ENCODE measurements at places on chromosomes 4 and X.

GRCh38 chr4:13903901-13904300 lies 276.4 kb upstream of the BOD1L1 start:
- DNase-seq = no peak

DNA sequence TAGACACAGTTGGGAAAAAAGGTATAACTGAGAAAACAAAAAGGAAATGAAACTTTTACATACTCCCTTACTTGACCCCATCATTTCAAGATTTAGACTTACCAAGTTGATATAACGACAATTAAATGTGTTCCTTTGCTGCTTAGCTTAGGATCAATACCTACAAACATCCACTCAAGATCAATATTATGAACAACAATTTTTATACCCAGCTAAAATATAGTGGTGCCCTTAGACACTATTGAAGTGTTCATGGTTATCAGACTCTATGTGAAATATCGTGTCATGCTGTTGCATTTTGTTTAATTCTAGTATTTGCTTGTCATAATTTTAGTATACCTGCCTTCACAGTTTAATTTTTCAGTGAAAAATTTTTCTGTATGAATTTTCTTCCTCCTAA lies 4.2 kb downstream of the ARSH start:
- no peak for DNase-seq

GRCh38 chr4:1479454-1479853 lies 73.2 kb upstream of the NKX1-1 start:
- DNase-seq = no peak

- no peak for DNase-seq
Observed at GRCh38 chrX:149711545-149712236, at the start of gene MAGEA11. MAGEA11 (plus strand) TSS chrX:149712060; CDS start chrX:149713160, 1,100 bp downstream.

DNA sequence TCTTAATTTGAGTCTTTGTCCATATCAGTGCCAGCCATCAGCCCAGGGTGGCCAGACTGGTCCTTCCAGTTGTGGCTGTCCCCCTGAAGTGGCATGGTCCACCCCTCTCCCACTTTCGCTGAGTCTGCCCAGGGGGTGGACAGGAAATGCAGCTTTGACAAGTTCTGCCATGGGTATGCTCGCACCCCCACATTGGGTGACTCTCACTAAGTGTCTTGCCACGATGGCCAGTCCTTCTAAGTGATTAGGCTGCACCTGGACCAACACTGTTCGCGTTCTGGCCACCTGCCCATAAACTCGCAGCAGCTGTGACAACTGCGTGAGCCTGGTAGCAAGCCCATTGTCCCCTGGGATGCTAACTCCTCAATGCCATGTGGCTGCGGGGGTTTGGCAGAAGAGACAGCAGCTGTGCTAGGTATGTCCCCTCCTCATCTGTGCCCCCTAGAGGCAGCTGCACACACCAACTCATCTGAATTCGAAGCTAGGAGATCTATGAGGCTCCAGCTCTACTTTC lies 10.0 kb upstream of the LNX1 start:
- DNase-seq = peak; percentile 82

DNA sequence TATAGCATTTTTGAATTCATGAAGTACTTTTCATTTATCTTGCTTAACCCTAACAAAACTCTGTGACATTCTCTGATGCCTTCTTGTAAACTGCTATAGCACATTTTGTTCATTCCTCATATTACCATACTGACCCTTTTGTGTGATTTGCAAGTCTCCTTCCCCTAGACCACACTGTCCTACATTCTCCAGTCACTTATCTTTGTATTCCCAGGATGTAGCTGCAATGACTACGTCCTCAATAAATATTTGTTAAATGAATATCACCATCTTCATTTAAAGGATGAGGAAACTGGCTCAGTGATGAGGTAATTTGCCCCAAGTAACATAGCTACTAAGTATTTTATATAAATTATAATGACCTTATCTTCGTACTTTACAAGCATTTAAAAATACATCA lies 11.9 kb downstream of the HUWE1 start:
- DNase-seq = no peak

- DNase-seq = no peak
Observed at GRCh38 chrX:149157976-149158375, 347.1 kb downstream of the IDS start.

DNA sequence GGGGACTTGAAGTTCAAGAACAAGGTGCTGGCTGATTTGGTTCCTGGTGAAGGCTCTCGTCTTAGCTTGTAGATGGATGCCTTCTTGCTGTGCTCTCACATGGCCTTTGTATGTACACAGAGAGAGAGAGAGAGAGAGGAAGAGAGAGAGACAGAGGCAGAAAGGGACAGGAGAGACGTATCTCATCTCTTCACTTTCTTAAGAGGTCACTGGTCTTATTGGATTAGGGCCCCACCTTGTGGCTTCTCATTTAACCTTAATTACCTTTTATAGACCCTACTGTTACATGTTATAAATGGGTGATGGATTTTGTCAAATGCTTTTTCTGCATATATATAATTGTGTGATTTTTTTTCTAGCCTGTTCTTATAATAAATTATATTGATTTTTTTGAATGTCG lies 1444.2 kb downstream of the ADGRL3 start:
- DNase-seq = peak; percentile 65

DNA sequence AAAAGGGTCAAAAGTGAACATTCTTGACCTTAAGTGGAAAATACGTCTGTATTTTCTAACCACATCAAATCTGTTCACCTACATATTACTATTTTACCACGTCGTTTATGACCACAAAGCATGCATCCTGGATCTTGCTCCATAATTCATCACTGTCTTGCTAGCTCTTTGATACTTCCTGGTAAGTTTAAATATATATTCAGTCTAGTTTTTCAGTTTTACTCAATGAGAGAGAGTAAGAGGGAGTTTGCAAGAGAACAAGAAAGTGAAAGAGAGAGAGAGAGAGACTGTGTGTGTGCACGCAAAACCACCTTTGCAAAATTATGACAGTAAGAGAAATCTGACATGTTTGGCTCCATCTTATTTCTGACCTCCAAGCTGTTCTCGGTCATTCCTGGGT lies 173.7 kb upstream of the GALNTL6 start:
- DNase-seq = no peak

- DNase-seq = no peak
Observed at GRCh38 chrX:53930515-53931380, 113.5 kb downstream of the PHF8 start.

DNA sequence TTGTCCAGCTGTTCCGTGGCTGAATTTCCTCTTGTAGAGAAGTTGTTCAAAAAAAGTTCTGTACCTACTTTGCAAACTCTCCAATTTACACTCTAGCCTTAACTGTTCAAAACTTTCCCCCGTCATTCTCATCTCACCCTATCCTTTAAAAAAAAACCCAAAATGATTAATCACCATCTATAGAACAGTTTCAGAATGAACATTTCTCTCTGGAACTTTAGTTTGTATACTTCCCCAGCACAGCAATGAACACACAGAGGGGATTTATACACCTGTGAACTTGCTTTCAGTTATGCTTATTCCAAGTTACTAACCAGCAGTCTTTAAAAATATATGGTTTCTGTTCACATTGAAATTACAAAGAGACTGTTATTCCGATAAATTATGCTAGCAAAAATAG lies 1.2 kb downstream of the GEMIN8 start:
- no peak for DNase-seq

DNA sequence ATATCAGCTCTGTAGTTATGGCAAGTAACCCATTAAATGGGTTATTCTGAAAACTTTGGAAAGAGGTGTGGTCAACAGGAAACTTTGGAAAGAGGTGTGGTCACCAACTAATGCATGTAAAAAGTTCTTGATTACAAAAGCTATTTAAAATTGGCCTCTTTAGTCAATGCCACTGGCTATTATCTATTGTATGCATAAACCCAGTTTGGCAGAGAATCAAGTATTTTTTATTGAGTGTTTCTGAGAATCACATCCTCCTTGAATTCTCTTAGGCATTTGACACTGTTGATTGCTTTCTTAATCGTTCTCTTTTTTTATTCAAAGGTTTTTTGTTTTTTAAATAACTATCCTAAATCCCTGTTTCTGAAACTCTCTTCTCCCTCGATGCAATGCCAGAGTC lies 7.5 kb downstream of the P2RY4 start:
- no peak for DNase-seq

- peak; percentile 35 for DNase-seq
Observed at GRCh38 chr4:23614284-23614892, 275.5 kb downstream of the PPARGC1A start.

DNA sequence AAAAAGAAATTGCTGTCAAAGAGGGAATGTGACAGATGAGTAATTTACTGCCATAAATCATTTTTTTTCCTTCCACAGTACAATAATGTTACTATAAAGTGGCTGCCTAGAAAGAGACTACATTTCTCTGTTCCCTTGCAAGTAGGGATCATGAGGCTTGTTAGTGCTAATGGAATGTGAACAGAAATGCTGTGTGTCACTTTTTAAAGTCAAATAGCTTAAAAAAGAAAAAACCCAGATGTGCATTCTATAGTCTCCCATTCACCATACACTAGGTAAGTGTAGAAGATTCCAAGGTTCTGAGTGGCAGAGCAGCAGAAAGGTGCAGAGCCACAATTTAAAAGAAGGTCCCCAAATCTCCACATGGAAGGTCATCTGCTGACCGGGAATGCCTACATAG lies 328.4 kb downstream of the CAMK2D start:
- DNase-seq = no peak

GRCh38 chr4:138445098-138445497 lies 202.9 kb upstream of the SLC7A11 start:
- DNase-seq = no peak

GRCh38 chr4:1297456-1298325 lies 8.0 kb downstream of the MAEA start:
- DNase-seq = no peak

DNA sequence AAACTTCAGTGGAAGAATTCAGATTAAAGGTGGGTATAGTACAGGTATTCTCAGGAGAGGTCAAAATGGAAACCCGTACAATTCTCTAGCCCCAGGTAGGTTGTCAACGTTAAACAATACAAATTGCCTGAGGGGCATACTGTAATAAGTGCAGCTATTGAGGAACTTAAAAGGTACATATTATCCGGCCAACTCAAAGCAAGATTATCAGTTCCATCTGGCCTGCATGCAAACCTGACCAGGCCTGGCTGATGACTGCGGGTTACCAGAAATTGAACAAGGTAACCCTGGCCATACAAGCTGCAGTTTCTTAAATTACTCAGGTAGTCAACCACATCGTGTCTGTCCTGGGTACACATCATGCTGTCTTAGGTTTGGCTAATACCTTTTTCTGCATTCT lies 12.3 kb upstream of the ZNF630 start:
- no peak for DNase-seq

DNA sequence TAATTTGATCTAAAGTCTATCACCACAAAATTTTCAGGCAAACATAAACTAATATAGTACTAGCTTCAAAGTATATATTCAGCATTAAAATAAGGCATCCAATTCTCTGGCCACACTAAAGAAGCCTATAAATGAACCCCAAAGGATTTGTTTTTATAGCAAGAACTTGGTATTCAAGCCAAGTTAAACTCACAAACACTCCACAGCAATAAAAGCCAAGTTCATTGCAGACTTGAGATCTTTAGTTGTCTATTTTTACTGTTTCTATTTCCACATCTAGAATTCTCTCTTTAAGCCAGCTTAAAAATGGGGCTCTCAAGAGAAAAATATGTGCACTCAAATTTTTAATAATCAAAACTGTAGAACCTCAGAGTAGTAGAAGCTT lies 51.1 kb downstream of the WDFY3 start:
- DNase-seq = no peak

GRCh38 chrX:17072721-17073230 lies 126.3 kb downstream of the REPS2 start:
- no peak for DNase-seq

DNA sequence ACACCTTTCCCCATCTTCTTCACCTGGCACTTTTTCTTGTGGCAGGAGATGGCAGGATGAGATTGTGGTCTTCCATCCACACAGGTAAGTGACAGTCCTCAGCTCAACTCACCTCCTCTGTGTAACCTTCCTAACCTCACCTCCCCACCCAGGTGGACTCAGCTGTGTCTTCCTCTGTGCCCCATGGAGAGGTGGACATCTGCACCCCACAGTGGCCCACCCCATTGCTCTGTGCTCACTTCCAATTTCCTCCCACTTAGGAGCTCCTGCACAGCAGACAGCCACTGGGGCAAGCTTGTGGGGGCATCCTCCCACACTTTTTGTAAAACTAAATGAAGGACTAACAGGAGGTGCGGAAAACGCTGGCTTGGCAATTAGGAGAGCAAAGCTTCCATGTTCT lies 61.6 kb downstream of the MSX1 start:
- DNase-seq = no peak

- no peak for DNase-seq
Observed at GRCh38 chr4:3858046-3858730, 92.0 kb downstream of the ADRA2C start.

DNA sequence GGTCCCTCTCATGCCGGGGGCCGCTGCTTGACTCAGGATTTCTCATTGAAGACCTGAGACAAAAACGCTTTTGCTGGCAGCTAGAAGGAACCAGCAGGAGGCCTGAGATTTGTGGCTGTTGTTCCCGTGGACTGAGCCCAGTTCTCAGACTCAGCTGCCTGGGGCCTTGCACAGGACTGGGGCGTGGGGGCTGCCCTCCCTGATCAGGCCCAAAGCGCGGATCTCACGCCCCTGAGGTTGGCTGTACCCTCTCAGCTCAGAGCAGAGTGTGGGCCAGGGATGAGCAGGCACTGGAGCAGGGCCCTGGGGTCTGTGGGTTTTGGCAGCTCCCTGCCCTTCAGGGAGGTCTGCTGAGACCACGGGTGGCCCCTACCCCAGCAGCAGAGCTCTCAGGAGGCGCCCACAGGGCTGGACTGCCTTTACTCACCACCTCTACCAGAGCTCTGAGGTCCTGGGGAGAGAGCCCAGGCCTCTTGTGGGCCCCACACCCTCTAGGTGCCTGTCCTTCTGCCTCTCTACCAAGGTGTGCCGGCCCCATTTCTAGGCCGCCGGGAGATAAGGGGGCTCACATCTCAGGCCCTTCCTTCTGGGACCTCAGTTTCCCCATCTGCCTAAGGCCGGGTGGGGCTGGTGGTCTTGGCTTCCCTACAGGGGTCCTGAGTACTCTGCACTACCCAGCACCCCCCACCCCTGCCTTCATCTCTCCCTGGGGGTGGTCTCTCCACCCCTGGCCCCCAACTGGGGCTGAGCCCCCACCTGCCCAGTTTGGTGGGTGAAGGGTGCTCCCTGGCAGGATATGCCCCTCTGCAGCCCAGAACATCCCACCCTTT lies 5.6 kb downstream of the MSANTD1 start:
- DNase-seq = no peak

- no peak for DNase-seq
Observed at GRCh38 chrX:100745806-100746537, 14.1 kb upstream of the SYTL4 start.

DNA sequence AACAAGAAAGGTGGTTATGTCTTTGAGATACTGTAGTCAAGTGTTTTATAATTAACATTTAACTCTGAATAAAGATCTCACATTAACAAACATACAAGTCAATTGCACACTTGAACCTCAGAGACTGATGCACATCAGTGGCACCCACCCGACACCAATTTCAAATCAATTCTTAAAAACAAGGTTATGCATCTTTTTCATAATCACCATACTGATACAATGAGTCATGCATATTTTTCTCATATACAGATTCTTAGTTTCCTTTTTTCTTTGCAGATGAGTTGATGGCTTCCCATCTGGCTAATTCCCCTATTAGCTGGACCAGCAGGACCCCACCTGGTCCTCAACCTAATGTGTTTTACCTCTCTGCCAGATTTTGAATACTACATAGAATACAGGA lies 136.2 kb upstream of the RPL34 start:
- no peak for DNase-seq

GRCh38 chrX:8721536-8721935 lies 10.4 kb downstream of the ANOS1 start:
- no peak for DNase-seq

Measured in HT-29 (cell line).